ENCODE measurements at places on chromosomes 1 and 21. TPM values are rescaled to one million over a fixed set of nuclear protein-coding genes. Genes with fewer than 3 reads are reported as not detected.

Gene AGO4
- polyA plus RNA-seq = 2.2 TPM

Gene DIO1
- polyA plus RNA-seq = not detected

Gene IL23R
- not detected for polyA plus RNA-seq

Gene CHIA
- polyA plus RNA-seq = not detected

Gene AMY1A
- not detected for polyA plus RNA-seq

Gene DCST1
- polyA plus RNA-seq = not detected

Data from GM23248 (cell line).